Colonic mucosa (tissue), 4 donors: ENCODE measurements at places on chromosomes 16 and 17. TPM values are rescaled to one million over a fixed set of nuclear protein-coding genes. Genes with fewer than 3 reads are reported as not detected.

The ENKD1 gene
- 13.0 TPM for total RNA-seq

The SNAI3 gene
- total RNA-seq, result 0.25 TPM

The ANKRD11 gene
- 129 TPM for total RNA-seq

The ANKS3 gene
- 10.1 TPM for total RNA-seq

The MYH1 gene
- not detected for total RNA-seq

DNA sequence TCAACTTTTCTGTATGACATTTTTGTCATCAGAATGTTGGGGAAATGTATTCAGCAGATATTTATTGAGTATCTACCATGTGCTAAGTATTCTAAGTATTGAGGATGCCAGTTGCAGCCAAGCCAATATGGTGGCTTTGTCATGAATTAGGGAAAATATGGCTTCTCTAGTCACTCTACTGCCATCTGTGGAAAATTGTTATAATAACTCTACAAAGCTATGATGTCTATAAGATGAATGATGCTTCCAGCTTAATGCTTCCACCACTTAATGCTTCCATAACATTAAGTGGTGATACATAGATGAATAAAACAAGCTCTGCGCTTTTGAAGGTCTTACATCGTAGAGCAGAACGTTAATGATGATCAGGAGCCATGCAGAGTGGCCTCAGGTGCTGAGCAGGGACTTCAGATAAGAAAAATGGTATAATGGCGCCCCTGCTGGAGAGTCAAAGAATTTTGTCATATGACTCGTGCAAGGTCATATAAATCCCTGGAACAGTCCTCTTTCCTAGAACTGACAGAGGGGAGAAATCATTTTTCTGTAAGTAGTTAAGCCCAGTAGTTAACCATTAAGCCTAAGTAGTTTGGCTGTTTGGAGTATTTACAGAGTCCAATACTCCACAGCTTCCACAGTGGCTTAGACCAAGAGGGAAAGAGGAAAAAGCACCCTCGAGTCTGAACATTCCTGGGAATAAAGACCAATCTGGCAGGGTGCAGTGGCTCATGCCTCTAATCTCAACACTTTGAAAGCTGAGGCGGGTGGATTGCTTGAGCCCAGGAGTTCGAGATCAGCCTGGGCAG lies 2.7 kb upstream of the TMIGD1 start:
- DNase-seq, result peak; percentile 79

- DNase-seq, result no peak
Measured at GRCh38 chr16:54211203-54211602, 75.4 kb downstream of the IRX3 start.

GRCh38 chr17:38848939-38849605 lies 4.4 kb downstream of the RPL23 start:
- DNase-seq, result no peak

GRCh38 chr16:67302970-67303369 lies 23.6 kb downstream of the KCTD19 start:
- DNase-seq, result no peak

GRCh38 chr17:45382226-45382625 lies 50.4 kb downstream of the ARHGAP27 start:
- no peak for DNase-seq

- DNase-seq, result peak; percentile 32
Measured at GRCh38 chr17:64155751-64156544, 26.0 kb upstream of the ERN1 start.

DNA sequence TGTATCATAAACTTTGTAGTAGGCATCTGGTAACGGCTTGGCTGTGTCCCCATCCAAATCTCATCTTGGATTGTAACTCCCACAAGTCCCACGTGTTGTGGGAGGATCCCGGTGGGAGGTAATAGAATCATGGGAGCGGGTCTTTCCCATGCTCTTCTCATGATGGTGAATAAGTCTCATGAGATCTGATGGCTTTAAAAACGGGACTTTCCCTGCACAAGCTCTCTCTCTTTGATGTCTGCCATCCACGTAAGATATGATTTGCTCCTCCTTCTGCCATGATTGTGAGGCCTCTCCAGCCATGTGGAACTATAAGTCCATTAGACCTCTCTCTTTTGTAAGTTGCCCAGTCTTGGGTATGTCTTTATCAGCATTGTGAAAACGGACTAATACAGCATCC lies 248.7 kb downstream of the SNX29 start:
- no peak for DNase-seq

DNA sequence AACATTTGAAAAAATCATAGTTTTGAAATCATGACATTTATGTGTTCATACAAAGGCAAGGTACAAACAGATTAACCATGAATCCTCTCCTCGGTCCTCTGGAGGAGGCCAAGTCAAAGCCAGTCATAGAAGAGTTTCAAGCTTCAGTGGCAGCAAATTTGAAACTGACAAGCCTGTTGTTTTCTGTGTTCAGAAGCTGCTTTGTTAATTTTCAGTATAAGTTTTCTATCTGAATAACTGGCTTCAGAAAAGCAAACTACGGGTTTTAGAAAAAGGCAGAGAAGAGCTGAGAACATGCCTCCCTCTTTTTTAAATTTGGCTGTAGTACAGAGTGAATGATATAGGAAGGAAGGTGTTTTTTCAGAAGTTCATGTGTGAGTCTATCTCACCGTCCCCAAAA lies 79.6 kb upstream of the CLEC18B start:
- DNase-seq, result no peak

GRCh38 chr17:76416899-76417298 lies 32.5 kb downstream of the SPHK1 start:
- no peak for DNase-seq
